ENCODE measurements at places on chromosomes 11 and 22. TPM values are rescaled to one million over a fixed set of nuclear protein-coding genes. Genes with fewer than 3 reads are reported as not detected.

- no peaks in the 10 kb centered on the region for H3K27me3 ChIP-seq
- H3K36me3 ChIP-seq, result no peaks in the 10 kb centered on the region
- no peak for DNase-seq
- H3K4me1 ChIP-seq, result 0 out of 2 replicates have a peak, but pooled peaks cover 3% of the 10 kb centered on the region
- no peak overlapping the region for H3K4me3 ChIP-seq
- no peak overlapping the region for H3K27ac ChIP-seq
These were observed 198.4 kb downstream of the MAML2 start for GRCh38 chr11:96144553-96144952.

- no peak overlapping the region for H3K27ac ChIP-seq
- no peaks in the 10 kb centered on the region for H3K27me3 ChIP-seq
- H3K4me1 ChIP-seq, result no peaks in the 10 kb centered on the region
These were observed 24.4 kb downstream of the AASDHPPT start for GRCh38 chr11:106101819-106102218.

DNA sequence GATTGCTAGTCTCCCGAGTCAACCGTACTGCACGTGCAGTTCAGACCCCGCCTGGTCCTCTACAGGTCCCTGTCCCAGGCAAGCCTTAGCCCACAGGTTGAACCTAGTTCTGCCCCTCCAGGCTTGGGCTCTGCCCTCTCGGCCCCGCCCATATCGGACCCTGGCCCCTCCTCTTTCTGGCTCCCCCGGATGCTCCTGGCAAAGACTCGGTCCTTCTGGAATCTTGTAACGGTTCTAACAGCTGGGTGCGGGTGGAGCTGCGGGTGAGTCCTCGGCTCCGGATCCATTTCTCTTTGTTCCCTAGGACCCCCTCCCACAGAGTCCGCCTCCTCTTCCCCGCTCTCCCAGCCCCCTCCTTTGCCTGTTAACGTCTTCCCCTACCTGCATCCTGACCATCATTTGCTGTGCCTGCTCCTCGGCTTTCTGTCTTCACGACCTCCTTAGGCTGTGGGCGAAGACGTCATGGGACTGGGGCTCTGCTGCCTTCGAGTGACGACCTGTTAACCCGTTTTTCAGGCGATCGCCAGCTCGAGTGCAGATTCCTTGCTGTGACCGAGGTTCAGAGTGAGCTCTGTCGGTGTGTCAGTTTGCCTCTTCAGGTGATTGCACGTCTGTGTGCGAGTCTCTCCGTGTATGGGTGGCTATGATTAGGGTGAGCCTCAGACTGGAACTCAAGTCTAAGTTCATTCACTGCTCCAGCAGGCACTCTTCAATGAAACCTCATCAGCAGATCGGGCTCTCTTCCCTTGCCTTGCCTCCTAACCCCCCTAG, at the start of gene DNHD1:
DNHD1 (plus strand) TSS at position 212 of the 771 bp plus-strand sequence. CDS start 936 bp downstream, outside the sequence.
- DNase-seq, result no peak
- H3K27me3 ChIP-seq, result no peaks in the 10 kb centered on the region
- H3K36me3 ChIP-seq, result peaks cover 6% of the 10 kb centered on the region
- H3K4me1 ChIP-seq, result no peaks in the 10 kb centered on the region

DNA sequence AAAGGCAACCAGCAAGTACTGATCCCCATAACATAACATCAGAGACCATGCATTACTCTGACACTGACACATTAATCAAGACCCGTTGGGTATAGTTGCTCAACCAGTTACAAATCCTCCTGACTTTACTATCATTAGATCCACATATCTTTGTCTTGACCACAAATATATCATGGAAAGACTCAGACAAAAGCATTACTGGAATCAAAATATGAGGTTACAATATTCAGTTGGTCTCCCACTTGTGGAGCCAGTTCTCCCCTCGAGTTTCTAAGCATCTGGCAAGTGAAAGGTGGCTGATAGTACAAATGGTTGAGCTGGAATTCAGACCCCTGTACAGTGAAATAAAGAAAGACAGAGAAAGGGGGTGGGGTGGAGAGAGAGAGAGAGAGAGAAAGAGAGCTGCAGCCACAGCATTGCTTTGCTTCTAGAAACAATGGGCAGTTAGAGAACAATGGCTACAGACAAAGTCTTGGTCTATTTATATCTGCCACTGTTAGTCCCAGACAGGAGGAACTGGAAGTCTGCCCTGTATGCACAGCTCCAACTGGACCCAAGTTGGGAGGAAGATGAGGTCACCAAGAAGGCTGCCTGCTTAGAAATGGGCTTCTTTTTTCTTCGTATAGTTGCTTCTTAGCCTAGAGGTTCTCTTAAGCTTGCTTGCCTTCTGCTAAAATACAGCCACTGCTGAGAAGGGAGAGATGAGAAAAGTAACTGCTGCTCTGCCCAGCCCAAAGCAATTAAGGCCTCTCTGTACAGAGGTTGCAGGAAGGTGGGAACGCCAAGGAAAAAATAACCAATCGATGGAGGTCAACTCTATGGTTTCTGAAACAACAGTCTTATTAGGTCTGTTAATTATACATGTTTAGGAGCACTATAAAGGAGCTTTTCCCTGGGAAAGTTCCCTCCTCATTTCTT, 85.5 kb downstream of the ETS1 start:
- peaks cover 100% of the 10 kb centered on the region for H3K4me1 ChIP-seq
- H3K27ac ChIP-seq, result peak overlapping the region; percentile 96
- H3K36me3 ChIP-seq, result no peaks in the 10 kb centered on the region
- no peak overlapping the region for H3K4me3 ChIP-seq

GRCh38 chr11:93017821-93018690, 48.6 kb downstream of the MTNR1B start:
- no peak overlapping the region for H3K27ac ChIP-seq
- no peaks in the 10 kb centered on the region for H3K4me1 ChIP-seq
- H3K4me3 ChIP-seq, result no peak overlapping the region
- DNase-seq, result no peak

GRCh38 chr11:133531971-133532651, at the start of gene OPCML:
TSS of gene OPCML (minus strand) at chr11:133532501.
- no peaks in the 10 kb centered on the region for H3K36me3 ChIP-seq
- H3K27ac ChIP-seq, result no peak within 1 kb of the TSS
- no peak for DNase-seq
- H3K27me3 ChIP-seq, result peaks cover 22% of the 10 kb centered on the region

GRCh38 chr22:22210375-22210774, 34.2 kb upstream of the VPREB1 start:
- no peaks in the 10 kb centered on the region for H3K4me1 ChIP-seq
- no peak overlapping the region for H3K27ac ChIP-seq
- no peaks in the 10 kb centered on the region for H3K36me3 ChIP-seq
- H3K4me3 ChIP-seq, result no peak overlapping the region
- DNase-seq, result peak; percentile 32

GRCh38 chr11:62880231-62880802, 379 bp upstream of the SLC3A2 start:
- peak overlapping the region; percentile 99 for H3K27ac ChIP-seq
- peak overlapping the region; percentile 86 for H3K4me3 ChIP-seq
- peaks cover 32% of the 10 kb centered on the region for H3K4me1 ChIP-seq
- H3K27me3 ChIP-seq, result no peaks in the 10 kb centered on the region
- no peak for DNase-seq

GRCh38 chr11:111414267-111414931, 35.3 kb upstream of the POU2AF1 start:
- peaks cover 9% of the 10 kb centered on the region for H3K4me1 ChIP-seq
- H3K27me3 ChIP-seq, result peaks cover 9% of the 10 kb centered on the region
- H3K27ac ChIP-seq, result no peak overlapping the region
- no peak overlapping the region for H3K4me3 ChIP-seq

DNA sequence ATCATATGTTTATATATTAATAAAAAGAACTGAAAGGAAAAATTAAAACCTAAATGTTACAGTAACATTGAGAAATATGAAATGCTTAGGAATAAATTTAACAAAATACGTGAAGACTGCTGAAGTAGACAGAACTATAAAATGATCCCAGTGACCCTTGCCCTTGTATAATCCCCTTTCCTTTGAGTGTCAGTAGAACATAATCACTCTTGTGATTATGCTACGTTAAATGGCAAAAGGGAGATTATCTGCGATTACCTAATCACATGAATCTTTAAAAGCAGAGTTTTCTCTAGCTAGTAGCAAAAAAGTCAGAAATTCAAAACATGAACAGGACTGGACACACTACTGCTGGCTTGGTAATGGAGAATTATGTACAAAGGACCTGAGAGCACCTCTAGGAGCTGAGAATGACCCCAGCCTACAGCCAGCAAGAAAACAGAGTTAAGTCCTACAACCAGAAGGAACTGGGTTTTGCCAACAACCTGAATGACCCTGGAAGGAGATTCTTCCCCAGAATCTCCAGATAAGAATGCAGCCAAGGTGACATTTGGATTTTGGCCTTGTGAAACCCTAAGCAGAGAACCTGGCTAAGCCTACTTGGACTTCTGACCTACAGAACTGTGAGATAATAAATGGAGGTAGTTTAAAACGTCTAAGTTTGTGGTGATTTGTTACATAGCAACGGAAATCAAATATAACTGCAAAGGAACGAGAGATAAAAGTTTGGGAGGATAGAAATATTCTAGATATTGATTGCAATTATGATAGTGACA, 157.2 kb downstream of the ATG16L2 start:
- no peak overlapping the region for H3K4me3 ChIP-seq
- DNase-seq, result no peak
- no peaks in the 10 kb centered on the region for H3K27me3 ChIP-seq
- no peaks in the 10 kb centered on the region for H3K4me1 ChIP-seq
- H3K36me3 ChIP-seq, result no peaks in the 10 kb centered on the region
- no peak overlapping the region for H3K27ac ChIP-seq

DNA sequence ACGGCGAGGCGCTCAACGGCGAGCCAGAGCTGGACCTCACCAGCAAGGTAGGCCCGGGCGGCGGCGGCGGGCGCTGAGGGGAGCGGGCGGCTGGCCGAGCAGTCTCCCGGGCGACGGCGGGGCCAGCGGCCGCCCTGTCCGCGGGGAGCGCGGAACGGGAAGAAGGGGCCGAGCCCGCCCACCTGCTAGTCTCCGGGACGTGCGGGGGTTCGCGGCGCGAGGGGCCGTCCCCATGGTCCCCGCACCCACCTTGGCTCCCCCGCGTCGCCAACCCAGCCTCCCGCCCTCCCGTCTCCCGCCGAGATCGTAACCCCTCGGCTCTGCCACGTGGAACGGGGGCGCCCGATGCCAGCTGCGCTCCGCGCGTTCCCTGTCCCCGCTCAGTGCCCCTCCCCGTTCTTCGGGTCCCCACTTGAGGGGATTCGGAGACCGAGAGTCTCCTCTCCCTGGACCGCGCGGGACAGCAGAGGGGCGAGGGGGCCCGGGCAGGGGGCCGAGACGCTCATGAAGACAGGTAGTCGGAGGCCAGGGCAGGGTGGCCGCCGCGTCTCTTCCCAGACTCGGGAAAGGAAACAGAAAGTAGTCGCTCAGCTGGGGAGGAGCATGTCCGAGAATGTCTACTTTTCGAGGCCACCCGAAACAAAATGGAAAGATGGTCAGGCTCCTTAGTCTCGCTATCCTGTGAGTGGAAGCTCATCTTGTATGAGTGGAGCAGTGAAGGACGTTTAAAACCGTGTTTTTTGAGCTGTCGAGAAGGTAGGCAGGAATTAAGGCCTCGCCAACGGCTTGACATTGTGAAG, 557 bp downstream of the GTPBP1 start:
- H3K27me3 ChIP-seq, result no peaks in the 10 kb centered on the region
- H3K27ac ChIP-seq, result peak overlapping the region; percentile 87
- H3K4me3 ChIP-seq, result peak overlapping the region; percentile 69
- peaks cover 13% of the 10 kb centered on the region for H3K4me1 ChIP-seq

GRCh38 chr11:41456269-41456668, 3.2 kb downstream of the LRRC4C start:
- no peaks in the 10 kb centered on the region for H3K36me3 ChIP-seq
- H3K4me3 ChIP-seq, result no peak overlapping the region
- no peak overlapping the region for H3K27ac ChIP-seq
- no peak for DNase-seq

GRCh38 chr11:1890856-1891830, 552 bp downstream of the PRR33 start:
- H3K27ac ChIP-seq, result no peak overlapping the region
- H3K4me1 ChIP-seq, result no peaks in the 10 kb centered on the region
- H3K4me3 ChIP-seq, result no peak overlapping the region
- no peak for DNase-seq
- H3K36me3 ChIP-seq, result no peaks in the 10 kb centered on the region

DNA sequence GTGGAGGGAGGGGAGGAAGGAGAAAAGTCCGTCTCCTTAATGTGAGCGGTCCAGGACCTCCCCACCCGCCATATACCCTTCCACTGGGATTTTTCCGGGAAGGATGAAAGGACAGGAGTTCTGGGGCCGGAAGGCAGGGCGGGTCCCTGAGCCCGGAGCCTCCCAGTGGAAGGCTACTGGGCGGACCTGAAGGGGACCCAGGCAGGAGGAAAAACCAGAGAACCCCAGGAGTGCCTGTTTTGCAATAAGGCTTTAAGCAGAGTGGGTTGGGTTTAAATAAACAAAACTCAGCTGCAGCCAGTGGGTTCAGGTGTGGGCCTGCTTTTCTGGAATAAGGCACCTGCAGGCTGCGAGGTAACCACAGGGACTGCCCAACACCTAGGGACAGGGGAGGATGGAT, 1.7 kb upstream of the CELSR1 start:
- peak overlapping the region; percentile 67 for H3K4me3 ChIP-seq
- no peaks in the 10 kb centered on the region for H3K27me3 ChIP-seq
- no peak for DNase-seq
- H3K4me1 ChIP-seq, result peaks cover 12% of the 10 kb centered on the region
- H3K36me3 ChIP-seq, result no peaks in the 10 kb centered on the region

DNA sequence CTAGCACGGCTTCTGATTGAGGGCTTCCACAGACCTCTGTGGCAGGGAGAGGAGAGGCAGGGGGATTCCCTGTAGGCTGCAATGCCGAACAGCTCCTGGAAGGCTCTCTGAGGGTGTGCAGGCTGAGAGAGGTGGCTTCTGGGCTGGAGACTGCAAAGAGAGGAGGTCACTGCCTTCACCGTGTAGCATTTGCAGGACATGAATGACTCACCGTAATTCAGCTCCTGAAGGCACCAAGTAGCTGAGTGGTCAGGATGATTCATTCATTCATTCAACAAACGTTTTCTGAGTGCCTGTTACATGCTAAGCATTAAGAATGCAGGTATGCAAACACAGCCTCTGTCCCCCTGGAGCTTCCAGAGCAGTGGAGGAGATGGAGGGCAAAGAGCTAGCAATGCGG, 18.0 kb upstream of the EIF3D start:
- H3K4me3 ChIP-seq, result no peak overlapping the region
- H3K4me1 ChIP-seq, result peaks cover 29% of the 10 kb centered on the region
- no peaks in the 10 kb centered on the region for H3K27me3 ChIP-seq
- no peaks in the 10 kb centered on the region for H3K36me3 ChIP-seq

- H3K36me3 ChIP-seq, result no peaks in the 10 kb centered on the region
- no peak overlapping the region for H3K27ac ChIP-seq
- no peak overlapping the region for H3K4me3 ChIP-seq
- no peaks in the 10 kb centered on the region for H3K27me3 ChIP-seq
These were observed 6.1 kb downstream of the MPEG1 start for GRCh38 chr11:59206635-59207034.

The SHISAL1 gene
- 1.2 TPM for total RNA-seq

The NXPE2 gene
- not detected for total RNA-seq

The OR4A16 gene
- total RNA-seq, result not detected

The MRGPRE gene
- 0.13 TPM for total RNA-seq

The HORMAD2 gene
- total RNA-seq, result not detected

The FGF4 gene
- not detected for total RNA-seq

The MMP3 gene
- not detected for total RNA-seq

The GAL3ST1 gene
- 1.1 TPM for total RNA-seq

The TREH gene
- 0.05 TPM for total RNA-seq

The MPEG1 gene
- total RNA-seq, result 0.08 TPM

Measured in Panc1 (cell line).